ENCODE measurements at places on chromosomes 13 and 19.

DNA sequence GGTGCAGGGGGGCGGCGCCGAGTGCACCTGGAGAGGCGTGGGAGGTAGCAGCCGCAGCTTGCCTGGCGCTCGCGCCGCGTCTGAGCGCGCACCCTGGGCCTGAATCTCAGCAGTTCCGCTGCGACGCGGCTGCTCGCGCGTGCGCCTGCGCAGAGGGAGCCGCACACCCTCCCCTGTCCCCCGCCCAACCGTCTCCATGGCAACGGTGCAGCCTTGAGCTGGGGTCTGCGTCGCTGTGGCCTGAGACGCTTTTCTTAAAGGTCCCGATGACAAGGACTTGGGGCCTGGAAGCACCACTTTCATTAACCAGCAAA is at the start of gene PNMA8B:
PNMA8B (minus strand) TSS at position 82 of the 314 bp plus-strand sequence. CDS start 402 bp downstream, outside the sequence.
- DNase-seq = no peak

GRCh38 chr19:53466726-53467484 is 628 bp upstream of the ZNF813 start:
- DNase-seq = no peak

DNA sequence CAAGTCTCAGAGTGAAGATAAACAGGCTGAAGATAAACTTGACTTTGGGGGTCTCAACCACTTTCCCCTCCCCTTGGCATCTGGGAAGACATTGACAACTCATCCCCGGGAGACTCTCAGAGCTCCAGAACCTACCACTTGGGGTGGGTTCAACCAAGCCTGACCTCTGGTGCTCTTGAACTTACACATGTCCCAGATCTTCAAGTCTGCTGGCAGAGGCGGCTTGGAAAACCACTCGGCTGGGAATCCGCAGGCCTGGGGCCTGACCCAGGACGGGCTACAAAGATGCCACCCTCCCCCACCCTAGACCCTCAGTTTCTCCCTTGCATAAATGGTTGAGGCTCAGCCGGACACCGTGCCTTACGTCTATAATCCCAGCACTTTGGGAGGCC is 512 bp downstream of the LRRC8E start:
- DNase-seq = no peak

DNA sequence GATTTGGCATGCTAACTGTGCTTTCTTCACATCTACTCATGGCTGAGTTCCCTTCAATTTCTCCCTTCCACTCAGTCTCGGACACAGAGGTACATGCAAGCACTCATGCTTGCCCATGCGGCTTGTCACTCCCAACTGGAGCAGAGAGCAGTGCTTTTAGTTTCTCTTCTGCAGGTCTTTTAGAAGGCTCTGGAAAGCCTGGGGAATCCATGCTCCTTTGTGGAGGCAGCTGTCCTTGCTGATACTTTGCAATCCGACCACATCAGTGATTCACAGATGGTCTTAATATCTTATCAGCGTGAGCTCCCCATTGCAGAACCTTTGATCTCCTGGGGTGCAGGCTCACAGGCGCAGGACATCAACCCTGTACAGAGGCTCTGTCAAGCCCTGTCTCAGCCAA is 203.9 kb downstream of the COL4A1 start:
- DNase-seq = no peak

DNA sequence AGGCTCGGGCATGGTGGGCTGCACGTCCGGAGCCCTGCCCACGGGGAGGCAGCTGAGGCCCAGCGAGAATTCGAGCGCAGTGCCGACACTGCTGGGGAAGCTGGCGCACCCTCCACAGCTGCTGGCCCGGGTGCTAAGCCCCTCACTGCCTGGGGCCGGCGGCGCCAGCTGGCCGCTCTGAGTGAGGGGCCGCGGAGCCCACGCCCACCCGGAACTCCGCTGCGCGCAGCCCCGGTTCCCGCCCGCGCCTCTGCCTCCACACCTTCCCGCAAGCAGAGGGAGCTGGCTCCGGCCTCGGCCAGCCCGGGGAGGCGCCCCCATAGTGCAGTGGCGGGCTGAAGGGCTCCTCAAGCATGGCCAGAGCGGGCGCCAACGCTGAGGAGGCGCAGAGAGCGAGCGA is 2080.4 kb downstream of the PCDH9 start:
- DNase-seq = no peak

GRCh38 chr19:30000862-30001261 is 58.8 kb downstream of the URI1 start:
- DNase-seq = no peak

DNA sequence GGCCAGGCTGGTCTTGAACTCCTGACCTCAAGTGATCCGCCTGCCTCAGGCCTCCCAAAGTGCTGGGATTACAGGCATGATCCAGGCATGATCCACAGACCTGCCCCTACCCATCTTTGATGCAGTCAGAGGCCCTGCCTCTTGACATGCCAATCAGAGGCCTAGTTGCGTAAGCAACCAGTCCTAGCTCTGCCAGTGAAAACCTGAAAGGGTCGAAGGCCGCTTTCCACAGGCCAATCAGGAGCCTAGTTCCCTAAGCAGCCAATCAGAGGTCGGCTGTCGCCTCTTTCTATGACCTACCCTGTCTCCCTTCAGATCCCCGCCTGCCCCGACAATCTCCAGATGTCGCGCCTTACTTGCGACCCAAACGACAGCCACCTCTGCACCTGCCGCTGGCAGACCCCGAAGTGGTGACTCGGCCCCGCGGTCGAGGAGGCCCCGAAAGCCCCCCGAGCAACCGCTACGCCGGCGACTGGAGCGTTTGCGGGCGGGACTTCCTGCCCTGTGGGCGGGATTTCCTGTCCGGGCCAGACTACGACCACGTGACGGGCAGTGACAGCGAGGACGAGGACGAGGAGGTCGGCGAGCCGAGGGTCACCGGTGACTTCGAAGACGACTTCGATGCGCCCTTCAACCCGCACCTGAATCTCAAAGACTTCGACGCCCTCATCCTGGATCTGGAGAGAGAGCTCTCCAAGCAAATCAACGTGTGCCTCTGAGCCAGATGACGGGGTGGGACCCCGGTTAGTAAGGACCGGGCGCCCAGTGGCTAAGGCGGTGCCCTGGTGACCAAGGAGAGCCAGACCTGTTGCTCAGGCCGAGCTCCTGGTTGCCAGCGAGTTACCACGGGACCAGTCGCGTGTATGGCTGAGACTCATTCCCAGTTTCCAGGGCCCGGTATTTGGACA is 6.3 kb downstream of the SYDE1 start:
- DNase-seq = no peak

DNA sequence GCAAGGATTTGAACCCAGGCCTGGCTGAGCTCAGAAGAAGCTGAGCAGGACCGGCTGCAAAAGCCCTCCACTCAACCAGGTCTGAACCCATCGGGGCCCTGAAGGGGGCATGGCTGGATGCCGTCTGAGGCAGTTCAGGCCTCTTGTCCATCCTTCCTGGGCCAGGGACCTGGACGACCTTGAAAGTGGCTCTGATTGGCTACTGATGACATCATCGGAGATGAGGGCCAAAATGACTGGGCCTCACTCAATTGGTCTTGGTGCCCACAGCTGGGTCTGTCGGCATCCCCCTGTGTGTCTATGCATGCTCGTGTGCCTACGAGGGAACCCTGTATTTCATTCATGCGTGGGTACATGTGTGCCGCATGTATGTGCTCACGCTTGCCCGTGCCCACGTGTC is 71.8 kb downstream of the PTPRS start:
- no peak for DNase-seq

GRCh38 chr13:41354416-41354815 is 43.3 kb downstream of the NAA16 start:
- no peak for DNase-seq

- DNase-seq = no peak
Measured at GRCh38 chr13:110263888-110264287, 43.1 kb downstream of the COL4A1 start.

- DNase-seq = no peak
Measured at GRCh38 chr19:37893845-37894575, 12.4 kb downstream of the WDR87 start.

- DNase-seq = no peak
Measured at GRCh38 chr13:39397226-39397895, 205.6 kb downstream of the LHFPL6 start.

DNA sequence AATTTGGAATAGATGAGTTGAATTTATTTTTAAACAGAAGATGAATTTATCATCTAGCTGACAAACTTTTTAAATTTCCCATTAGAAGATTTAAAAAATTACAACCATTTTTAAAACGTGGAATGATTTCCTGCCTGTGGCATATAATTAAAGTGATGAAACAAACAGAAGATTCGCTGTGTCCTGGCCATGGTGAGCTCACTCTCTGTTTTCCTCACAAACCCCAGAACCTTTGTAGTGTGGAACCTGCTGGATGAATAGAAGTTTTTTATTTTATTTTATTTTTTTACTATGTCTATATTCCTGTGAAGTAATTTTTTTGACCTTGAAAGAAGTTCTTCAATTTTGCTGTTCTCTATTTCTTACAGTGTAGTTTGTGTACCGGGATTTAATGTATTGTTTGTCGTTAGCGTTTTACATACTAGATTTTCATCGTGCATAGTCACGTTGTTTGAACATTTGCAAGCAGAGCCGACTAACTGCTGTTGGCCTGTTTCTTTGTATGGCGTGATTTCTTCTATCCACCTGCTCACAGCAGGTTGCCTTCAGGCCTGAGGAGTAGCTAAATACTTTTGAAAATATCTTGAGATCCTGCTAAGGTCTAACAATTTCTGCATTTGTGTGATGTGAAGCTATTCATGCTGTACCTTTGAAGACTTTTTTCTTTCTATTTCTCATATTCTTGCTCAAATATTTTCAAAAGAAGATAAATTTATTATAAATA is 149.2 kb downstream of the GGACT start:
- DNase-seq = no peak

- DNase-seq = no peak
Measured at GRCh38 chr13:39054112-39054511, 15.9 kb downstream of the NHLRC3 start.

GRCh38 chr13:98466634-98467236 is 110.2 kb downstream of the STK24 start:
- no peak for DNase-seq

DNA sequence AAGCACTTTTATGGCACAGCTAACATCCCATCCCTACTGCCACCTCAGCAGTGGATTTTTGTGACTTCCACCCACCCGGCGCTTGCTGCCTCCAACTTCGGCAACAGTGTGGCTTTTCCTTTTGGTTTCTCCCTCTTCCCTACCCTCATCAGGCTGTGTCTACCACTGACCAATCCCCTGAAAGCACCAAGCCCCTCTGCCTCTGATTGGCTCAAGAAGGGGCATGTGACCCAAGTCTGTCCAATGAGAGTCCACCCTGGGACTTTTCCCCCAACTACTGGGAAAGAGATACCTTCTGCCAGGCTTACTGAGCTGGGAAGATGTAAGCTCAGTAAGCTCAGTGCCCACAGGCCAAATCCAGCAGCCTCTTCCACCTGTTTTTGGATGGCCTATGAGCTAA is 5.8 kb downstream of the SMIM7 start:
- DNase-seq = no peak

DNA sequence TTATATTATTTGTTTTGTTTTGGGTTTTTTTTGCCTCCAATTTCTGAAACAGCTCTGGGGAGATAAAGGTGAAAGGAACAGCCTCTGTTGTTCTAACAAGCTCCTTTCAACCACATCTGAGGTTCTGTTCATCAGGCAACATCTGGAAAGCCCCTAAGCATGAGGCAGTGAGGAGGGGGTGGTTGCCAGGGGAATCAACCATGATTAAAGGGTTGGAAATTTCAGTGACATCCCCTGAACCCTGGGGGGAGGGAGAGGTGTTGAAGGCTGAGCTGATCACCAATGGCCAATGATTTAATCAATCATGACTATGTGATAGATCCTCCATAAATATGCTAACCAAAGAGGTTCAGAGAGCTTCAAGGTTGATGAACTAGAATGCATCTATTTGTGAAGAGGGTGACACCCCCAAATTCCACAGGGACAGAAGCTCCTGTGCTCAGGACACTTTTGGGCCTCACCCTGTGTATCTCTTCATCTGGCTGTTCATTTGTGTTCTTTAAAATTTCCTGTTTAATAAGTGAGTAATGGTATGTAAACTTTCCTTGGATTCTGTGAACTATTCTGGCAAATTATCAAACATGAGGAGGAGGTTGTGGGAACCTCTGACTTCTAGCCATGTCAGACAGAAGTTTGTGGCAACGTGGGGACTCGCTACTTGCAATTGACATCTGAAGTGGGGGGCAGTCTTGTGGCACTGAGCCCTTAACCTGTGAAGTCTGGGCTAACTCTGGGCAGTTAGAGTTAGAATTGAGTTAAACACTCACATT is 221.3 kb downstream of the NHLRC3 start:
- DNase-seq = no peak

GRCh38 chr13:50353651-50354415 is 338.6 kb downstream of the KCNRG start:
- DNase-seq = no peak

GRCh38 chr19:7734220-7735203 is 2.6 kb upstream of the CLEC4G start:
- DNase-seq = no peak

DNA sequence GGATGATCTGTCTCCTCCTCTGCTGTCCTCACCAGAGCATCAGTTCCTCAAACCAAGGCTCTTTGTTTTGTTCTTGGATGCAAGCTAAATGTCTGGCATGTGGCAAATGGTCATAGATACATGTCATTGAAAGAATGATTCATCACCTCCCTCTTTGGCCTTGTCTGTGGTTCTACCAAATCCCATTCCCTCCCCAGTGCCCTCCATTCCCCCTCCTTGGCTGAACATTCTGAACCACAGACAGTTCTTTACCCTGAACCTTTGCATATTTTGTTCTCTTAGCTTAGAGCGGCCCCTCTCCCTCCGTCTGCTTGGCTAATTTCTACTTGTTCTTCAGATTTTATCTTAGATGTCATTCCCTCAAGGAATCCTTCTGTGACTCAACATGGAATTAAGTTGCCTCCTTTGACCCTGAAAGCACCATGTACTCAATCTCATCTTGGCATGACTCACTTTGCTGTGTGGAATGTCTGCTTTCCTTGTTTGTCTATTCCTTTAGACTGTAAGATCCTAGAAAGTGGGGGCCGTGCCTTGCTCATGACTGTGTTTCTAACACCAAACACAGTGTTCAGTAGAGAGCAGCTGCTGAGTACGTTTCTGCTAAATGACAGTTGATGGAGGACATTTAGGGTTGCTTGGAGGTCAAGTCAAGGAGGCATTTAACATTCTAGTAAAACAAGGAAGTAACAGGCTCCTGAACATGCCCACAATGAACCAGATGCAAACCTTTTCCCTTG is 8.1 kb downstream of the ALOX5AP start:
- DNase-seq = no peak

DNA sequence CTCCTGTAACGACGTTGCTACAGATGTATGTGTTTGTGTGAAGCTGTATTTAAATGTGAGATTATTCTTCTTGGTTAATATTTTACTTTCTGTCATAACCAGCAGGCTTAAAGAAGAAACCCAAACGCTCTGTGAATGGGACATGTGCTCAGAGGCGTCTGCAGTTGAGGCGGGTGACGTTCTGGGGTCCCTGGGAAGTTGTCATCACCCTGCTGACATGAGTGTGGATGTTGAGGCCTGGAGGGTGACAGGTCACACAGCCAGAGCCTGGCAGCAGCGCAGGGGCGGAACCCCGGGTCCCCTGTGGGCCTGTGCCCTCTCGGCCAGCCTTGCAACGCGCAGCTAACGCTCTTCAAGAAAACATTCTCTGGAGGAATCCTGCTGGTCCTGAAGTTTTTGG is 16.6 kb downstream of the RASA3 start:
- no peak for DNase-seq
